CD4-positive, alpha-beta T cell treated with Interleukin-12 subunit alpha and Interleukin-12 subunit beta, for 1 hour (primary cell): ENCODE measurements at places on chromosomes 4 and X.

GRCh38 chr4:116328261-116328860 is 757.0 kb downstream of the TRAM1L1 start:
- no peak for DNase-seq

DNA sequence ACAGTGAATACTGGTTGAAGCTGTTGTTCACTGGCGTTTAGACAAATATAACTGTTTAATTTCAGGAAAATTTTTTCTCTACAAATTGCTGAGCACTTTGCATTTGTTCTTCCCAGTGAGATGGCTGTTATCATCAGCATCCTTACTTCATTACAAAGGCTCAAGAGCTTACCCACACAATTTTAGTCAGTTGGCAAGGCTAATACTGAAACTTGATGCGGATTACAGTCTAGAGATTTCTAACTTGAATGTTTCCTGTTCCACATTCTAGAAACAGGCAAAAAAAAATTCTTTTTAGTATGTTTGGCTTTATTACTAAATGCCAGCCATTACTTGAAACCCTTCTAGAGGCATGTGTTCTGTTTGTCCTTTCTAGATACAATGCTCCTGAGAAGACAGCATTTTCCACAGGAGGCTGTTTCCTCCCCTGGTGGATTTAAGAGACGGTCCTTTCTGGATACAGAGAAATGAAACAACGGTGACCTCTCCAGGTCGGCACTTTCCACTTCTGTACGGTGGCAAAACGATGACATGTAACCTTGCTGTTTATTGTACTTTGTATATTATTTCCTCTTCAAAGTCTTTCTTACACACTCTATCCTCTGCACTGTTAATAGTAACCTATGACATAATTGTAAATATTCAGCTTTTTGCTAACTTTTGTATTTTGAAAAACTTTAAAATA is 80.9 kb downstream of the RFC1 start:
- DNase-seq: no peak

DNA sequence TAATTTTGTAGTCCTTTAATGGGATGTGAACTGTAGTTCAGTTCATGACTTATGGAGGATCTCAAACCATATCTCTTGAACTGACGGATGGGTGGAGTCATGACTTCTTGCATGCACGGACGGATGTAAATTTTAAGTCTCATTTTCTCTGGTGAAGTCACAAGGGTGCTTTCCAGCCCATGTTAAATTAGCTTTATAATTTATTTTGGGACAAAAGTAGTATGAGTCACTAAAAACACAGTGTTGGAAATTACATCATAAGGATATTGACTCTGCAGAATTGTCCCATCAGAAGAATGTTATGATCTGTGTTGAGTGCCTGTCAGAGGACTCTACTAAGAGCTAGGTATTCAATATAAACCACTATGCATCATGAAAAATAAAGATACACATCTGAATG is 6.8 kb upstream of the PAGE5 start:
- DNase-seq: no peak

DNA sequence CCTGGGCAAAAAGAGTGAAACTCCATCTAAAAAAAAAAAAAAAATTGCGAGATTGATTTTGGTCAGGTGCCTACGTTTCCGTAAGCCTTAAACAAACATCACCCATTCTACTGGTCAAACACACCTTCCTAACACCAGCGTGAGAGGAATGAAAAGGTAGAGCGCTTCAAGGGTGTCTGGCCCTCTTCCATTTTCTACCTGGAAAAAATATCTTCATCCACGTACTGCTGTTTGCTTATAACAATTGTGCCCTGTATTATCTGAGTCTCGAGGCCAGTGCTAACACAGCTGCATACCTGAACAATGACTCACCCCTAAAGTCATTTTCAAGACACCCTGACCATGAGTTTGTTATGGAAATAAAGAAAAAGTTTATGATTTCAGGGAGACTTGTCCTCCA is 13.9 kb downstream of the TMSB4X start:
- DNase-seq: no peak

- DNase-seq: no peak
Observed at GRCh38 chr4:29708473-29708872, 1011.7 kb upstream of the PCDH7 start.

DNA sequence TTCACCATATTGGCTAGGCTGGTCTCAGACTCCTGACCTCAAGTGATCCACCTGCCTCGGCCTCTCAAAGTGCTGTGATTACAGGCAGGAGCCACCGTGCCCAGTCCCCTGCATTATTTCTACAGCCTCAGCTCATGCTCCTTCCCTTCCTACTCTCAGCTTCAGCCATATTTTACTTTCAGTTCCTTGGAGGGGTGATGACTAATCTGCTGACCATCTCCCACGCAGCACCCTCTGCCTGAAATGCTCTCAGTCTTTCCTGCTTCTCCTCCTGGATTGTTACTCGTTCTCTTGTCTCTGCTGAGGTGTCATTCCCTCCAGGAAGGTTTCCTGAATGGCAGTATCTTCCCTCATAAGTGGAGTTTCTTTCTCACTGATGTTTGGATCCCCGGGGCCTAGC is 63.3 kb downstream of the MOSPD2 start:
- no peak for DNase-seq

DNA sequence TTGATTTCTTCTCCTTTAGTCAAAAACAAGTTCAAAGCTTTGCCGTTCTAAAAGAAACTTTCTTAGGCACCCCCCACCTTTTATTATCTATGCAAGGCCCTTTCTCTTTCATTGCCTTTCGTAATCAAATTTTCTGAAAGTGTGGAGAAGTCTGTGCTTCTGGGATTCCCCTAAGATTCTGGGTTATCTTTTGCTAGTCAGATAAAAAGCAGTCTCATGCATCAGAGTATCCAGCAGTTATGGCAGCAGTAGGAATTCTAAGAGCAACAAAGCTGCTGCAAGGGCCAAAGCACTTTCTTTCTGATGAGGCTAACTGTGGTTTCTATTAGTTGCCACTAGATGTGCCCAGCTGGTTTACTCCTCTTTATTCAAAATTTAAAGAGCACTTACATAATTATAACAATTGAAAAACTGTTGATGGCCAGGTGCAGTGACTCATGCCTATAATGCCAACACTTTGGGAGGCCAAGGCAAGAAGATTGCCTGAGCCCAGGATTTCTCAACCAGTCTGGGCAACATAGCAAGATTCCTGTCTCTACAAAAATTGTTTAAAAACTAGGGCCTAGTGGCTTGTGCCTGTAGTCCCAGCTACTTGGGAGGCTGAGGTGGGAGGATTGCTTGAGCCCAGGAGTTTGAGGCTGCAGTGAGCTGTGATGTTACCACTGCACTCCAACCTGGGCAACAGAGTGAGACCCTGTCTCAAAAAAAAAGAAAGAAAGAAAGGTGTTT is 296.2 kb downstream of the PAPSS1 start:
- DNase-seq: no peak

GRCh38 chrX:133294126-133294525 is 76.0 kb upstream of the TFDP3 start:
- no peak for DNase-seq

GRCh38 chr4:174930895-174931294 is 12.7 kb downstream of the ADAM29 start:
- DNase-seq: no peak
